Stimulated activated CD8-positive, alpha-beta memory T cell treated with anti-CD3 and anti-CD28 coated beads, Interleukin-15, amount 100 ng/mL, for 48 hours (primary cell): ENCODE measurements at places on chromosomes 2 and 18.

- DNase-seq, result no peak
Observed at GRCh38 chr2:17662723-17663122, 90.9 kb downstream of the SMC6 start.

DNA sequence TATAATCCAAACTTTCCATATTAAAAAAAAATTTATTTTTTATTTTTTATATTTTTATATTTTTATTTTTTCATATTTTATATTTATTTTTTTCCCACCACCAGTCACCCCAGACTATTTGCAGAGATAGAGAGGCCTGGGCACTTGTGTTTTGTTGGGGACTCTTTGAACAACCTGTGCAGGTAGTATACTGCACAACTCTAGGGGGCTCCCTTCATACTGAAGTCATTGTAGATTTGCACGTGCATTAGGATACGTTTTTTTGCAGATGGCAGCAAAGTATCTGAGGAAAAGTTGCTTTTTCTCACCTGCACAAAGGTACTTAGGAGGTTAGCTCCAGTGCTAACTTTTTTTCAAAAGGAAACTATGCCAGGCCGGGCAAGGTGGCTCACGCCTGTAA, 73.9 kb upstream of the TANC1 start:
- DNase-seq, result no peak

- DNase-seq, result no peak
Observed at GRCh38 chr2:210888035-210888434, 331.6 kb downstream of the CPS1 start.

- DNase-seq, result no peak
Observed at GRCh38 chr2:177106212-177106611, 106.4 kb upstream of the HNRNPA3 start.

- no peak for DNase-seq
Observed at GRCh38 chr2:23537991-23538390, 153.0 kb downstream of the KLHL29 start.

- no peak for DNase-seq
Observed at GRCh38 chr2:171244970-171245782, 84.5 kb upstream of the TLK1 start.

GRCh38 chr18:37570336-37570930, 4.8 kb upstream of the CELF4 start:
- DNase-seq, result no peak

DNA sequence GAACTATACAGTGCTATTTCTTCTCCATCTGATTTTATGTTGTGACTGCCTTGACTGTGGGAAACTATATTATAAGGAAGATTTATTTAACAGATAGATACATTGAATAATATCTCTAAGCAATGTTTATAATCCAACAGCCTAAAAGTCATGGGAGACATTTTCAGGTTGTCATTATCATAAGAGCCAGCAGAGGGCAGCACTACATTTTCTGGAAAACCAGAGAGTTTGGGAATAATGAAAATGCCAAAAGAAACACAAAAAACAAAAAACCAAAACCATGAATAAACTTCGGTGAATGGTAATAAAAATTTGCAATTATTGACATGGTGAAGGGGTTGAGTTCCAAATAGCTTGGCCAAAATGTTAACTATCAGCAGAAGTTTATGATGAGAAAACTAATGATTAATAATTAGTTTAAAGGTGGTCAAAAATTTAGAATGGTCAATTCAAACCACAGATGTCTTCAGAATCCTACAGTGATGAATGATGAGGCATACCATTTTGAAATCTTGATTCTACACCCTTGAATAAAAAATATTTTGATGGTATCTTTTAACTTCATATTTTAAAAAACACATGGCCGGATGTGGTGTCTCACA, 4.7 kb downstream of the EEF1B2 start:
- DNase-seq, result no peak

DNA sequence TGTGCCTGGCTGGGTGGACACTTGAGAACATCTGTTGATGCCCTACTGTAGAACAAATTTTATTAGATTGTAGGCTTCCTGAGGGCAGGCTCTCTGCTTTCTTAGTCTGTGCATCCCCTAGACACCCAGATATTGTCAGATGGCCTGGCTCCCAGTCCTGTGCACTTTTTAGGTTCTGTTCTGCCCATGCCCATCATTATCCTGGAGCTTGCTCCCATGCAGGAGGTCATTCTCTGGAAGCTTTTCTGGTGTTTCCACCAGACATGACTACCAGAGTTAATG, 213.3 kb downstream of the MYCN start:
- DNase-seq, result no peak

DNA sequence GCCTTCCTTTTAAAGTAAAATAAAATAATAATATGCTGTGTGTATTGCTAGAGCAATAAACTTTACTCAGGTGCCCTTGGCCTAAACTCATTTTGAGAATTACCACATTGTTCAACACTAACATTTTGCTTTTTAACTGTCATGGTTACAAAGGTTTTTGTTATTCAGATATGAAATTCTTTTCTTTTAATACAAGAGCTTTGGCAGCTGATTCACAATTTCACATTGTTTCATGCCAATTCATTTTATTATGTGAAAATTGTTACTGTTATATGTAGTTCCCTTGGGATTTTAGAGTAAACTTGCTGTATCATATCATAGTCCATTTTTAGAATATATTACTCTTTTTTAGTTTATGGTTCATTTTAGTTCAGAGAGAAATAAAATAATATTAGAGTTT, 65.8 kb upstream of the ZNF804A start:
- no peak for DNase-seq

DNA sequence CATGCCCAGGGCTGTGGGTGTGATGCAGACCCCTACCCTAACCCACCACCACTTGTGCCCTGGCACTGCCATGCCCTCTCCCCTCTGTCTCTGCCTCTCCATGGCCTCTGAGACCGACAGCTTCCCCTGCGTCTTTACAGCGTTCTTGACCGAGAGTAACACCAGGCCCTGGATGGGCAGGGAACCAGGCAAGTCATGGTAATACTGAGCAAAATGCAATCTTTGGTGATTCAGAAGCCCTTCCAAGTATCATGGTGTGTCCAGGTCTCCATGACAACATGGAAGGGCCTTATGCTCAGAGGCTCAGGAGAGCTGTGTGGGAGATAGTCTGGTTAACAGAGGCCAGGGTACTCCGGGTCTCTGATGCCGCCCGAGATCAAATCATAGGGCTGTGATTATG, 176.1 kb downstream of the KLHL29 start:
- DNase-seq, result no peak

GRCh38 chr2:26018184-26019055, 15.5 kb upstream of the RAB10 start:
- DNase-seq, result peak; percentile 22

DNA sequence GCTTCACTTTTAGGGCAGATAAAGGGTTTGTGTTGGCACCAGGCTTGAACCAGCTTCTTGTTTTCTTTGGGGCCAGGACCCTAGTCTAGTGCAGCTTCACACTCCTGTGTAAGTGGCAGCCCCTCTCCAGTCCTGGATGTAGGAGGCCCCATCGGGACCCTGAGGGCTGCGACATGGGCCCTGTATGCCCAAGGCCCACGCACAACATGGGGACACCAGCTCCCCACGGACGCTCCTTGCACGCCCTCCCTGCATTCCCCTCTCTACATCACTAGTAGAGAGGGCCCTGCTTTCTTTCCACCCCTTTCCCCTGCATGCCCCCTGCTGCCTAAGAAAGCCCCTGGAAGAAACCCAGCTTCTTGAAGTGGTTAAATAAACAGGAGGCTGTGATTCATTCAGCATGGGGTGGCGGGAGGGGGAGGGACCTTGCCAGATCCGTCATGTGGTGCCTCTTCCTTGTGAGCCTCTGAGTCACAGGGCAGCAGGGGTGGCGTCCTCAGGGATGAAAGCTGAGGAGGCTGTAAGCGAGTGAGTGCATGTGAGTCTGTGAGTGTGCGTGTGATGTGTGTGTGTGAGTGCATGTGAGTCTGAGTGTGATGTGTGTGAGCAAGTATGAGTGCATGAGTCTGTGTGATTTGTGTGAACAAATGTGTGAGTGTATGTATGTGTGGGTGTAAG, 42.5 kb downstream of the COPS8 start:
- peak; percentile 64 for DNase-seq

- DNase-seq, result no peak
Observed at GRCh38 chr2:237864940-237865622, 5.7 kb downstream of the RAMP1 start.

DNA sequence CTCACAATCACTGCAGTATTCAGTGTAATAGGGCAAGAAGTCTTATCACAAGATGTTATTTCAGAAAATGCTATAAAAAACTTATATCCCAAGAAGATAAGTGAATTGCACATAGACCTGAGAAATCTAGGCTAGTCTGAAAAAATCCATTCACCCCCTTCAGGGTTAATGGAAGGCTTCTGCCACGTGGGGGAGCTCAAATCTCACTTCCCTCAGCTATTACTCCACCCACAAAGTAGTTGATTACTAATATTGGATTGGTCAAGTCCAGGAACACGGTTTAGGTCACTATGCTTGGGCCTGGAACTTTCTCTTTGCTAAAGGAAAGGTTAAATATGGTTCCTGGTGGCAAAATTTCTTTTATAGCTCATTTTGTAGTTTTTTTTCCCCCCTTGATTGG, 51.2 kb upstream of the ADAM23 start:
- no peak for DNase-seq

DNA sequence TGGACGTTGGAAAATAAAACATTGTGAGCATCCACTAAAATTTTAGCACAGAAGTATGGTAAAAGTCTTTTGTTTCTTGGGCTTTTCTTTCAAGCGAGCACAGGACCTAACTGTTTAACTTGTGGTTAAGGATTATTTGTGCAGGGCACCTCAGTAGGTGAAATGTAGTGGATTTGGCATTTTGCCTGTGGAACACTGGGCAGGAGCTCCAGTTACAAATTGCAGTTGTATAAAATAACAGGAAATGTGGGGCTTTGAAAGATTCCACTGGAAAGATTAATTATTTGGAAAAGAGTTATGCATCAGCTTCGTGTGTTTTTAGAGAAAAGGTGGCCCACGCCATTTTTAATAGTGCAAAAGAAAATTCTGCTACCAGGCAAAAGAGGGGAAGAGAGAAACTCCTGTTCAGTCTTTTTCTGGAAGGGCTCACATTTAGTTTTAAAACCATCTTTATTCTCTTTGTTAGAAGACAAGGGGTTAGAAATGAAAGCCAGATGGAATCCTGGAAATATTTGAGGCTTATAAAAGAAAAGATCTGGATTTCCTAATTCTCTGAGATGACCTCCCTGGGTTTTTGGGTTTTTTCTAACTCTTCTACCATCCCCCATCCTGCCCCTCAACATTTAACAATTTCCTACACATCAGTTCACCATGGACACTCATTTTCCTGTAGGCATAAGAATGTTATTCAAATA, 144.3 kb upstream of the SERTAD2 start:
- DNase-seq, result no peak

- no peak for DNase-seq
Observed at GRCh38 chr2:120865656-120866055, 130.0 kb downstream of the GLI2 start.

- no peak for DNase-seq
Observed at GRCh38 chr2:145623136-145623535, 1103.2 kb upstream of the ZEB2 start.

GRCh38 chr2:178943745-178944144, 106.2 kb downstream of the CCDC141 start:
- DNase-seq, result no peak

- DNase-seq, result peak; percentile 56
Observed at GRCh38 chr2:176140513-176141317, 10.6 kb upstream of the HOXD4 start.

GRCh38 chr2:73117441-73117840, 4.7 kb upstream of the RAB11FIP5 start:
- no peak for DNase-seq

GRCh38 chr18:71370671-71371445, 1082.0 kb downstream of the SOCS6 start:
- DNase-seq, result no peak

GRCh38 chr2:65491381-65491905, 59.0 kb upstream of the SPRED2 start:
- no peak for DNase-seq

DNA sequence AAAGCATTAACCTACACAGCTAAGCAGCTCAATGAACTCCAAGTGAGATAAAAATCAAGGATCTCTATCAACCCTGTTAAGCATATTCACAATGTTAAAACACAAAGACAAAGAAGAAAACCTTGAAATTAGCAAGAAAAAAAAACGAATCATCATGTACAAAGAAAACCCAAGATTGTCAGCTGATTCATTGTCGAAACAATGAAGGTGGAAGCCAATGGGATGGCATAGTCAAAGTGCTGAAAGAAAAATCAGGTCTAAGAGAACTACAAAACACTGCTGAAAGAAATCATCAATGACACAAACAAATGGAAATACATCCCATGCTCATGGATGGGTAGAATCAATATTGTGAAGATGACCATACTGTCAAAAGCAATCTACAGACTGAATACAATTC, 32.5 kb downstream of the NMS start:
- no peak for DNase-seq

- no peak for DNase-seq
Observed at GRCh38 chr18:52499016-52499415, 159.0 kb downstream of the DCC start.

DNA sequence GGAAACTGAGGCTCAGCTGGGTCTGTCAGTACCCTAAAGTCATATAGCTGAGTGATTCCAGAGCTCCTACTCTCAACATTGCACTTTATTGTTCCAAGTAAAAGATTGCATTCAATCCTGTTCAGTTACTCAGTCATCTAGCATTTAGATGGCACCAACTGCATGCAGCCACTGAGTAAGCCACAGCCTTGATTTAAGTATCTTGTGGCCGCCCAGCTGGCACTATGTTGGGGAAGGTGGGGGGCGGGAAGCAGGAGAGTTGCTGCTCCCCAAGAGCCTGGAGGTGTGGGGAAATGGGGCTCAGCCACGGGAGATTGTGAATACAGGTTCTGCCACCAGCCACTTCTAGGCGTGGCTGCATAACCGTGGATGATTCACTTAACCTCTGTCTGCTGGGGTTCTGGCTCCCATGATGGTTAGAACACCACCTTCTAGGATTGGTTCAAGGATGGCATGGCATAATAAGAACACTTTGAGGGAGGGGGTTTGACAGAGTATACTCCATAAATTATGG, 17.1 kb downstream of the ZFP36L2 start:
- DNase-seq, result no peak

DNA sequence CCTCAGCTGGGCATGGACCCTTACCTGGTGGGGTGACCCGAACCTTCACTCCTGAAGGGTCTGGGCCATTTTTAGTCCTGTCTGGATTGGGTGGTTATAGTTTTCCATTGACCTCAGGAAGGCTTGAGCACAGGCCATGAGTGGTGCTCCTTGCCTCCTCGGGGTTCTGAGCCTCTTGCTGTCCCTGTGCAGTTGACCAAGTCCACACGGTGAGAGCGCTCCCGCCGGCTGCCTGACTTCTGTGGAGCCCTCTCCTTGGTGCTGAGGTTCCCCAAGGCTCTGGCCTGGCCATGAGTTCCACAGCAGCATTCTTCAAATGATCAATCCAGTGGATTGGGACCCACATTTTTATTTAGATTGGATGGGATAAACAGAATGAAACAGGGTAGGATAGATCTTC, 159.5 kb downstream of the SEPTIN10 start:
- DNase-seq, result no peak

GRCh38 chr18:75438891-75439290, 11.4 kb upstream of the SMIM21 start:
- DNase-seq, result no peak

- no peak for DNase-seq
Observed at GRCh38 chr2:239583171-239583878, 182.5 kb upstream of the HDAC4 start.

GRCh38 chr2:112699984-112700667, 20.7 kb upstream of the NT5DC4 start:
- DNase-seq, result no peak
